CD8-positive, alpha-beta memory T cell (primary cell): ENCODE measurements at places on chromosomes 6 and 20. TPM values are rescaled to one million over a fixed set of nuclear protein-coding genes. Genes with fewer than 3 reads are reported as not detected.

DNA sequence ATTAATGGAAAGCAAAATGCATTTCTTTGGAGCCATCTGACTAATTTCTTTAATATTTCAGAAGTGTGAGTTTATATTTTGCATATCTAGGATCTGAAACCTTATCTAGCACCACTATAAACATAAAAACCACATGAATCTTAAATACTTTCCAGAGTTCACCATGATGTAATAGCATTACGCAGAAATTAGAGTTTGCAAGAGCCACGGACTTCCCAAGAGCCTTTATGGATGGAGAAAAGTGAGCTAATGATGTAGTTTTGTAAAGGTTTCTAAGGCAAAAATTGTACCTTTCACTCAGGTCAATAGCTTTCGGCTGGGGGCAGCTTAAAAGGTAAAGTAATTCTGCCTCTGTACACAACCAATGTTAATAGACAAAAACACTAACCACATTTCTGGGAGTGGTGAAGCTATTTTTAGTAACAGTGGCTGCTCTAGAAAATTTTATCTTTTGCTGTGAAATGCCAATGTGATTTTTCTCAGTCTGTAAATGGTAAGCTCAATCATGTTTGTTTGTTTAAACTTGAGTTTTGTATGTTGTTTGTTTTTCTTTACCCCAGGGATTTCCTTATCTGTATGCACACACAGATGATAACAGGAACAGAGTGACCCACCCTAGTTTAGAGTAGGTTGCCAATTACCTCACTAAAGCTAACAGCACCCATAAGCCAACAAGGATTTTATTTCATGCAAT, 80.5 kb downstream of the FILIP1 start:
- H3K4me1 ChIP-seq, result no peaks in the 10 kb centered on the region
- H3K27ac ChIP-seq, result no peak overlapping the region
- H3K36me3 ChIP-seq, result no peaks in the 10 kb centered on the region

DNA sequence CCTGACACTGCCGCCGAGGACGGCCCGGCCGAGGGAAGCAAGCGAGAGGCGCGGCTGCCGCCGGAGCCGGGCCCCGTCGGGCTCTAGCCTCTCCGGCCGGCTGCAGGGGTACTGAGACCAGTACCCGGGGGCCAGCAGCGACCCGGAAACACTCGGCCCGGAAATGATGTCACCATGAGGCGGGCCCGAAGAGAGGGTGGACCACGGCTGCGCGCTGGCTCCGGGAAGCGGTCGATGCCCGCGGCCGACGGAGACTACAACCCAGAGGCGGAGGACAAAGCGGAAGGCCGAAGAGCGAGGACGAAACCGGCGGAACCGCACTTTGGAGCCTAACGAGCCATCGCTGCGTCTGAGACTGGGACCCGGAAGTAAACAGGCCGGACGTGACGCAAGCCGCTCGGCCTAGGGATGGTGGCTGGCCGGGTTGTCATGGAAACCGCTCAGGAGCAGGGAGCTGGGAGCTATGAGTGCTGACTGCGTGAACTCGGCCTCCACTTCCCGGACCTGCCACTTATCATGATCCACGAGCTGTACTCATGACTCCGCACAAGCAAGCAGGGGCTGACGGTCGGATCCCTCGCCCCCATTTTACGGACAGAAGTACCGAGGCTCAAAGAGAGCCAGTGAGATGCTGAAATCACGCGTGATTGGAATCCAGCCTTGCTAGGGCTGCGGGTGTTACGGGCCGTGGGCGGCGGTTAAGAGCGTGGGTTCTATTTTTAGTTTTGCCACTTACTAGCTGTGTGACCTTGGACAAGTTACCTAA, at the start of gene SPATA2:
SPATA2 (minus strand) TSS at position 150 of the 766 bp plus-strand sequence. CDS start 7,039 bp downstream, outside the sequence.
- no peaks in the 10 kb centered on the region for H3K36me3 ChIP-seq
- H3K27me3 ChIP-seq, result no peaks in the 10 kb centered on the region

- peak; percentile 80 for DNase-seq
- peak overlapping the region; percentile 71 for H3K4me3 ChIP-seq
- no peaks in the 10 kb centered on the region for H3K36me3 ChIP-seq
- H3K27ac ChIP-seq, result peak overlapping the region; percentile 83
Measured at GRCh38 chr6:106519460-106520394, 109.6 kb downstream of the RTN4IP1 start.

GRCh38 chr6:144211160-144211559, 60.8 kb downstream of the STX11 start:
- H3K27me3 ChIP-seq, result no peaks in the 10 kb centered on the region
- H3K4me1 ChIP-seq, result peaks cover 11% of the 10 kb centered on the region
- H3K36me3 ChIP-seq, result no peaks in the 10 kb centered on the region
- no peak overlapping the region for H3K4me3 ChIP-seq
- H3K27ac ChIP-seq, result no peak overlapping the region

Gene PLG
- not detected for polyA plus RNA-seq
